ENCODE measurements at places on chromosomes 3 and 15. TPM values are rescaled to one million over a fixed set of nuclear protein-coding genes. Genes with fewer than 3 reads are reported as not detected.

The CRTC3 gene
- total RNA-seq: 12.8 TPM

The MOBP gene
- total RNA-seq: not detected

The FOXB1 gene
- total RNA-seq: not detected

The SLC6A20 gene
- not detected for total RNA-seq

The ALG1L2 gene
- 0.55 TPM for total RNA-seq

The SEMA3G gene
- total RNA-seq: 0.09 TPM

The CFAP44 gene
- 5.6 TPM for total RNA-seq

The SMAD6 gene
- total RNA-seq: 25.5 TPM

The IMPG2 gene
- total RNA-seq: 0.59 TPM

The GALNT15 gene
- total RNA-seq: 9.5 TPM

The PCLAF gene
- total RNA-seq: 3.6 TPM

The PARP15 gene
- under 0.01 TPM for total RNA-seq

Data from smooth muscle cell of the umbilical artery (primary cell).